ENCODE measurements at places on chromosomes 2 and 18.

DNA sequence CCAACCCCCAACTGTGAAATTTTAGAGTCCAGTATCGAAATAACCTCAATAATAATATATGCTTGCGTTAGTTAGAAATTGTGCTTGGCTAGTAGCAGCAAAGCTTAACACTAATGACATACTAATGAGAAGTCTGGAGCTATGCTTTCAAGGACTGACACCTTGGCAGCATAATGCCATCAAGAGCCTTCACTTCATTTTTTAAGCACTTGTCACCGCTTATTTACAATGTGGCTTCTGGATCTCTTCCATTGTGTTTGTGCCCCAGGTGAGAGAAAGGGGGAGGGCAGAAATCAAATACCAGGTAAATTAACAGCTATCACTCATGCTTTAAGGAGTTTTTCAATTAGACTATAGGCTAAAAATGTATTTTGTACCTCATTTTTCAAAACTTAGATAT is 101.5 kb downstream of the CDH7 start:
- no peak for DNase-seq

DNA sequence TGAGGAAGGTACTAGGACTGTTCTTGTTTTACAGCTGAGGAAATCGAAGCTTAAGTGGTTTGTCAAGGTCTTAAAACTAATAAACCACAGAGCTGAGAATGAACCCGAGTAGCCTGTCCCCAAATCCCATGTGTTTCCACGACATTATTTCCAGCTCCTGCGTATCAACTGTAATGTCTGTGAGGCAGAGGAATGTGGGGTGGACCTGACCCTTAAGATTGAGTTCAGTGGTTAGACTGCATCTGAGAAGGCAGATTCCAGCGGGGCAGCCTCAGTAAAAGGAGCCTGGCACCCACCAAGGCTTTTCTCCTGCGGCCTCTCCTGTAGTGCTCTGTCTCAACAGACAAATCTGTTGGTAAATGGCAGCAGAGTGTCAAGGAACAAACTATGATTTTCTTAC is 81.9 kb upstream of the TMEM178A start:
- DNase-seq = no peak

DNA sequence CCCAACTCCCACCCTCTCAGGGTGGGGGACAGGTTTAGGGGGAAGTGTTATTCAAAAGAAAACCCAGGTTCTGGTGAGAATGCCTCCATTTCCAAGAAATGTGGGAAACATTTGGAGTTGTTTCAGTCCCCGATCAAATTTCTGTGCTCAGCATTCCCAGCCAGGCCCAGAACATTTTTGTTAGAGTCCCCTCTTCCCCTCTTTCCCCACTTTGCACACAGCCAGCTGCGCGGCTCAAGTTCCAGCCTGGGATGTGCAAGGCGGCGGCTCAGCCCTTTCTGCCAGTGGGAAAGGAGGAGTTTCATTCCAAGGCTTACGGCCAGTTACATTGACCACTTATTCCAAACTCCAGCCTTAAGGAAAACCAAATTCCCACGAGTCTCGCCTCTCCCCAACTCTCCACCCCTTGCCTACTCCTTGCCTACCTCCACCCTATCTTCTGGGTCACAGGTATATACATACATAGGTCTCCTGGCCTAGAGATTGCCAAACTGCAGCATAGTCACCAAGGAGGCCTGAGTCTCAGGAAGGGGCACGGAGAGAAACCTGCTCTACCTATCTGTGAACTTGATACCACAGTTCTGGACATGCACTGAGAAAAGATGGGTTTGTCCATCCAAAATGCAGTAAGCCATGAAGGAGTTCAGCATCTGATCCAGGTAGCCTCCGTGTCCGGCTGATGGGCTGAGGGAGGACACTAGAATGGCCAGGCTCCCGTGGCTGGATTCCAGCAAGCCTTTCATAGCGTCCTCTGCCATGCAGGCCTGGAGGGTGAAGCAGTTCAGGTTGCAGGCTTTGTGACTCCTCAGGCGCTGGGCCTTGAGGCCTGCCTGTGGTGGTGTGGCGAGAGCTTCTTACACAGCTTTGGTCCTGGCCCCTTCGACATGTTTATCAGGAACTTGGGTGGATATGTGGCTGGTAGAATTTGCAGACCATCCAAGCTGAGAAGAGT is 154.5 kb downstream of the ZFP36L2 start:
- no peak for DNase-seq

DNA sequence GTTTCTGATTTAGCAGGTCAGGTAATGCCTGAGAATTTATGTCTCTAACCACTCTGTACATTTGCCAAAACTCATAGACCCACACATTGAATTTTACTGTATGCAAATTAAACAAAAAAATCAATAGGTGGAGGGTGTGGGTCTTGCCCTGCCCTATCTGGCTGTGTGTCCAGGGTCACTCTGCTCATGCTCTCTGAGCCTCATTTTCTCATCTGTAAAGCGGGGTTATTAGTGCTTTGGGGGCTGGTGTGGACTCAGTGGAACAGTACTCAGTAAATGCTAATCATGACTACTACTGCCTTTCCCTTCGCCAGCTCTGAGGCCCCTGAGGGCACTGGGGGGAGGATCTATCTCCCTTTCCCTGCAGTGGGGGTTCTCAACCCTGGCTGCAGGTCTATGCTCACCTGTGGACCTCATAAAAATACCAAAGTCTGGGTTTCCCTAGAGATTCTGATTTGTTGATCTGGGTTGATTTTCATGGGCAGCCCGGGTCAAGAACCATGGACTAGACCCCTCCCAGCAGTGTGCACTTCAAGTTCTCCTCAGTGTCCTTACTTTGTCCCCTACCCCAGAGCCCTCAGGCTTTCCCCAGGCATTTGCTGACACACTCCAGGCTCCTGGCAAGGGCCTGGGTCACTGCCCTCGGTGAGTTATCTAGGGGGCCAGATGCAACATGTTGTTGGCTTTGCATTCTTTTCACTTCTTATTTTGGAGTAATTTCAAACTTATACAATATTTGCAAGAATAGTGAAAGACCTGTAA is 27.5 kb downstream of the MTHFD2 start:
- no peak for DNase-seq

DNA sequence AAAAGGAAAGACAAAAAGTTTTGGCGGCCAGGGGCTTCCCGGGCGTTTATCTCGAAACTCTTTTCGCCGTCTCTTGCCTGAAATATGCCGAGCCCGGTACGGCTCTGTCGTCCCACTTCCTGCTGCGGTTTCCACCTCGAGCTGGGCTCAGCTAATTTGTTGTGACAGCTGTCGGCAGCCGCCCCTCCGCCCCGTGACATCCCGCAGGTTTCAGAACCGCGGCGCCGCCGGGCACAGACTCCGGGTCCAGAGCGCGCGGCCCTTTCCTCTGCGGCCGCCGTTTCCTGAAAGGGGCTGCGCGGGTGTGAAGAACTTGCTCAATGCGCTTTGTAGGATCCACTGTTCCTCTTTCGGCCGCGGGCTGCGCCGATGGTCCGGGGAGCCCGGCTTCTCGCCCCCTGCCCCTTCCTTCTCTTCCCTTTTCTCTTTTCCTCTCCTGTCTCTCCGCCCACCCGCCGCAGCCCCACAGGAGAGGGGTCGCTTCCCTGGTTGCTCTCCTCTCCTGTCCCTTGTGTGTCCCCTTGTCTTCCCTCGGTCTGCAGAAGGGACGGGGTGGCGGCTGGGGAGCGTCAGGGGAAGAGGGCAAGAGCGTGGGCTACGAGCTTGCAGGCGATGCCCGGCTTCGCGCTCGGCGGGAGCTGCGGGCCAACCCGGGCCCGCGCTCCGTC is 648 bp downstream of the ARID5A start:
- DNase-seq = no peak

DNA sequence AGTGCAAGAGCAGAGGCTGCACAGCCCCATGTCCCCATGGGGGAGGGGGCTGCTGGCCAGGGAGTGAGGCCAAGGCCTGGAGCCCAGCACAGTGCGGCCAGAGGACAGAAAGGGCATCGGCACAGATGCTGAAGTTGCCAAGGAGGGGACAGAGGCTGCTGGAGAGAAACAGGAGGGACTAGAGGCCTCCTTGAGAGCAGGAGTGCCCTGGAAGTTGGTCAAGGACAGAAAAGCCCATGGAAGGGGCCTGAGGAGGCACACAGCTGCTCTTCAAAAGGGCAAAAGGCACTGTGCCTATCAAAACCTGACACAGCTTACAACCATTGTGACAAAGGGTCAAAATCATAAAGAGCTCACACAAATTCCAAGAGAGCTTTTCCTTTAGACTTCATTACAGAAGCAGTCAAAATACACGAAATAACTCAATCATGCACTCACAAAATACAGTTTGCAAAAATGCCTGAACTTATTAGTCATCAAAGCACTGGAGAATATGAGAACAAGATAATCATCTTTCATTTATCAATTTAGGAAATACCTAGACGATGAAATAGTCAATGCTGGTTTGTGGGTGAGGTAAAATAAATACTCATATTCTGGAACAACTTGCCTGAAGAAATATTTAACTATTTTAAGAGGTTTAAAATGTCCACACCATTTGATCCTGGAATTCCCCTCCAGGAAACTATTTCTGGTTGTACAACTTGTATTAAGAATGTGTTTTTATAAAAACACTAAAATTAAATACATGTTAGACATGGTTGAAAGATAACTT is 79.6 kb downstream of the USP40 start:
- DNase-seq = no peak

- DNase-seq = no peak
Observed at GRCh38 chr2:3641841-3642421, 16.1 kb upstream of the ALLC start.

GRCh38 chr2:120404274-120404673 is 58.3 kb downstream of the INHBB start:
- no peak for DNase-seq

GRCh38 chr2:85750587-85751575 is 2.9 kb upstream of the ATOH8 start:
- no peak for DNase-seq

GRCh38 chr2:127048969-127049897 is 57.7 kb downstream of the BIN1 start:
- DNase-seq = no peak

DNA sequence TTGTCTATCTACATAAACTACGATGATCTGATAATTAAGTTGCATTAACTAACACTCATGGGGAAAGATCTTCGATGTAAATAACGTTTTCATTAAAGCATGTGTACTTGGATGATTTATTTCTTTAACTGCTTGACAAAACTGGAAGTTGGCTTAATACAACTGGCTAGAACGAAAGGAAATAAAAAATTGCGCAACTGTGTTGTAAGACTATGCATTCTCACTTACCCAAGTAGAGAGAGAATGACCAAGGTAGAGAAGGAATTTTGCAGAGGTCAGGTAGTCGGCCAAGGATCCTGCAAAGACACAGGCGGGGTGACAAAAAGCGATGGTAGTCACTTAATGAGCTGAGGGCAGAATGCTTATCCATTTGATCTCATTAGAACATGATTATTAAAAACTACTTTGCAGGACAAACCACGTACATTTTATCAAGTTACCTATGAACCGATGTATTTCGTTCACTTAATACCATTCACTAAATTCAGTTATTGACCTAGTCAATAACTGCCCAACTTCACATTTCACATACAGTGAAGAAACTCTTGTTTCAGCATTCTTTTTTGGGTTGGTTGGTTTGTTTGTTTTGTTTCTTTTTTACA is 900 bp downstream of the SLC40A1 start:
- DNase-seq = no peak

DNA sequence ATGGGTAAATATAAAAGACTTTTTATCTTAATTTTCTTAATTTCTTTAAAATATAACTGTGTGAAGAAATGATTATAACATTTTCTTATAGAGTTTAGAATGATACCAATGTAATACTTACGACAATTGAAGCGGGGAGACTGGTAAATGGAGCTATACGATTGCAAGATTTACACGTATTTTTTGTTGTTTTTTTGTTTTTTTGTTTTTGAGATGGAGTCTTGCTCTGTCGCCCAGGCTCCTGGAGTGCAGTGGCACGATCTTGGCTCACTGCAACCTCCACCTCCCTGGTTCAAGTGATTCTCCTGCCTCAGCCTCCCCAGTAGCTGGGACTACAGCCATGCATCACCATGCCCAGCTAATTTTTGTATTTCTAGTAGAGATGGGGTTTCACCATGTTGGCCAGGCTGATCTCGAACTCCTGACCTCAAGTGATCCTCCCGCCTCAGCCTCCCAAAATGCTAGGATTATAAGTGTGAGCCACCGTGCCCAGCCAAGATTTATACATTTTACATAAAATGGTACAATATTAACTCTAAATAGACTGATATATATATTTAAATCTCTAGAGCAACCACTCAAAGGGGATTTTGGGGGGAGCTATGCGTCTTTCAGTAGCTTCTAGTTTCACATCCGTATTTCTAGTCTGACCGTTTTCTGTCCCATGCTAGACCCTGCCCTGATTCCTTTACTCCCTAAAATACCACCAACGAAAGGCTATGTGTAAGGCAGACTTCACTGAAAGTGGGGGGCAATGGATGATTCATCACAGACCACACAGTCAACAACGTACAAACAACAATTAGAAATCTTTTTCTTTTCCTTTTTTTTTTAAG is 28.2 kb upstream of the ATG16L1 start:
- no peak for DNase-seq
